ENCODE measurements at places on chromosomes 11 and 22.

GRCh38 chr11:125968354-125968753 lies 22.5 kb downstream of the VSIG10L2 start:
- no peak for DNase-seq

GRCh38 chr22:37086184-37086583 lies 23.3 kb downstream of the TMPRSS6 start:
- DNase-seq, result no peak

- DNase-seq, result no peak
Observed at GRCh38 chr11:1055109-1055703, 18.7 kb upstream of the MUC6 start.

DNA sequence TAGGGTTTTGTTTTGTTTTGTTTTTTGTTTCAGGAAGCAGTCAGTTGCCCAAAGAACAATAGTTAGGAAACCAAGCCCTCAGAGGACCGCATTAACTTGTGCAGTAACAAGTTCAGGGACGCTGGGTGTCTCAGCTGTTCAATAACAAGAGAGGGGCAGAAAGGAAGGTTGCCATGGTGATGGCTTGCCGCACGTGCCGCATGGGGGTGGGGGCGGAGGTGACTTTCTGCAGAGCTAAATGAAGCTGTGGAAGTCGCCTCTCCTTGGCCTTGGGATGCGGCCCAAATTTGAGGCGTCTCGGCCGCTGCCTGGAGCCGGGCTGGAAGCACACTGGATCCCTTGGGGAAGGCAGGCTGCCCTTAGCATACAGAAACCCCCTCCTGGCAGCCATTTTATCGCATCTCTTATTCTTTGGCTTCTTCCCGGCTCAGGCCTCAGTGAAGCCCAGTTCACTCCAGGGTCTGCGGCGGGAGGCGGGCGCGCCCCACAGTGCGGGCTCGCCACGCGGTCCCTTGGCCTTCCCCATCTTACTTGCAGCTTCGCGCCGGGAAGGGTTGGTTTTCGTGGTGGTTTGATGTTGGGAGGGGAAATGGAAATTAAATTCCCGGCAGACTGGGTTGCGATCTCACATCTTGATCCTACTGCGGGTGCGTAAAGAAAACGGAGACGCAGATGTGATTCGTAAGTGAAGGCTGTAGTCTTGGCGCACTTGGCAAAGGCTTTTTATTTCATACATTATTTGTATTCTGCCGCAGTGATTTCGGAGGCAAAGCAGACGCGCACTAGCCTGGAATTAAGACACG lies 94.3 kb downstream of the SLC17A6 start:
- DNase-seq, result no peak

DNA sequence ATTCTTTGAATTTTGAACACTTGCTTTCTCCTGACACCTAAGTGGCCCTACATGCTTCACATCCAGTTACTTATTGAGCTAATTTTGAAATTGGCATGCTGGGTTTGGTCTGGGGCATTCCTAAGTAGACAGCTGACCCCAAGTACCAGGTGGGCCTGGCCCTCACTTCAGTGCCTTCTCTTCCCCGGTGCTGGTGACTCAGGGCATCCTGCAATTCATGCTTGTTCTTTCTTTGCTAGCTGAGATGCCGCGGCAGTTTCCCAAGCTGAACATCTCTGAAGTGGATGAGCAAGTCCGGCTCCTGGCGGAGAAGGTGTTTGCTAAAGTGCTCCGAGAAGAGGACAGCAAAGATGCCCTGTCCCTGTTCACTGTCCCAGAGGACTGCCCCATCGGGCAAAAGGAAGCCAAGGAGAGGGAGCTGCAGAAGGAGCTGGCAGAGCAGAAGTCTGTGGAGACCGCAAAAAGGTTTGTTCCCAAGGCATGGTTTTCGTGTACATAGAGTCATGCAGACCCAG lies 6.3 kb downstream of the AMPD3 start:
- DNase-seq, result no peak

DNA sequence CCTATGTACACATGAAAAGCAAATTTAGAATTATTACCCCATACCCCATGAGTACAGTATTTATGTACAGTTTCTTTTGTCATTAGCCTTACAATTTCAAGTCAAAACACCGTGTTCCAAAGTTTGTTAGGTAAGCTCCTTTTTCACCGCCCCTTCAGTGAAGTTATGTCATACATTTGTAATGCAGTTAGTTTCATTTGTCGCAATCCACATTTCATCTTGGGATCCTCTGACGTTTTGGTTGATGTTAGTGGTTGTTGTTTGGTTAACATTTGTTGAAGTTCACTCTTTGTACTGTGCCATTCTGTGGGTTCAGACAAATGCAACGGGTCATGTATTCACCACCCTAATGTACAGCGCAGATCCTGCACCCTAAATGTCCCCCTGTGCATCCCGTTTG lies 45.2 kb downstream of the ARHGEF12 start:
- DNase-seq, result no peak

DNA sequence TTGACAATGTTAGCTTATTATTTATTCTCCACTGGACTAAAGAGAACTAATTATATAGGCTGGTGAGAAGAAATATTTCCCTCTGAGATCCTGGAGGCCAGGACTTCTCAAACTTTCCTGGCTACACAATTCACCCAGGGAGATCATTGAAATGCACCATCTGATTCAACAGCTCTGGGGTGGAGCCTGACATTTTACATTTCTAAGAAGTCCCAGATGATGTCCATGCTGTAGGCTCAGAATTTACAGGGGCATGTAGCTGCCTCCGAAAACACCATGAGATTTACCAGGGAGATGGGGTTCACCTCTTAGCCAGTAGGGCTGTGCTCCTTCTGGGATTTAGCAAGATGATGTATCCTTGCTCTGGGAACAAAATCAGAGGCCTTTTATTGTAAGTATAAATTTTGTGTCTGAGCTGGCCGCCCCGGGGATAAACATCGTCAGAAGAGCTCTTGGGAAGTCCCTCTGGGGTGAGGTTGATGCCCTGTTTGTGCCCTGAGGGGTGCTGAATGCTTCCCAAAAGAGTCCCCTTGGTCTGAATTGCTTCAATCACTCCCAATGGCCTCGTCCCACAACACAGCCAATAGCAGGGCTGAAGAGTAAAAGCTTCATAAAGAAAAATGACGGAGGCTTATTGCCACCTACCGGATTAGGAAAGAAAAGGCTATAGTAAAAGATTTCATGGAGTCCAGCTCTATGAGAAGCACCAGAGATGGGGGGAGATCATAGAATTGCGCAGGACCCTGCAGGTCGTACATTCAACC lies 33.4 kb upstream of the API5 start:
- peak; percentile 35 for DNase-seq

GRCh38 chr22:48258811-48259210 lies 1496.4 kb downstream of the TBC1D22A start:
- no peak for DNase-seq

- no peak for DNase-seq
Observed at GRCh38 chr22:42959576-42960509, 55.1 kb downstream of the PACSIN2 start.

DNA sequence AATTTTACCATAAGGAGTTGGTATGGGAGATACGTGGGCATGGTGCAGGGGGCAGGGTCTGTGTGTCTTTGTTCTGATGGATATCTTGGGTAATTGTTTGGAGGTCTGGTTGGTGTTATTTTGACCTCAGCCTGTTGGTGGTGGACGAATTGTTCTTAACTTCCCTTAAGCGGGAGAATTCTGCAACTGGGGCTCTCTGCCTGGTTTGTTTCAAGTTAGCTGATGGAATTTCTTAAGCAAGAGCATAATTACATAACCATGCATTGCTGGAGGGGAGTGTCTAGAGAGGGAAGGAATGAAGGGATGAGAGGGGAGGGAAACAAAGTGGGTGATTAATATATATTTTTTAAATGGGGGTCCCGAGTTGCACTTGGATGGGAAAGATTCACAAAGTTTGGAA lies 908.5 kb upstream of the RAG2 start:
- DNase-seq, result no peak

- DNase-seq, result no peak
Observed at GRCh38 chr11:60100516-60100915, 12.1 kb downstream of the MS4A2 start.

GRCh38 chr11:88354912-88355311 lies 17.4 kb upstream of the CTSC start:
- DNase-seq, result no peak

DNA sequence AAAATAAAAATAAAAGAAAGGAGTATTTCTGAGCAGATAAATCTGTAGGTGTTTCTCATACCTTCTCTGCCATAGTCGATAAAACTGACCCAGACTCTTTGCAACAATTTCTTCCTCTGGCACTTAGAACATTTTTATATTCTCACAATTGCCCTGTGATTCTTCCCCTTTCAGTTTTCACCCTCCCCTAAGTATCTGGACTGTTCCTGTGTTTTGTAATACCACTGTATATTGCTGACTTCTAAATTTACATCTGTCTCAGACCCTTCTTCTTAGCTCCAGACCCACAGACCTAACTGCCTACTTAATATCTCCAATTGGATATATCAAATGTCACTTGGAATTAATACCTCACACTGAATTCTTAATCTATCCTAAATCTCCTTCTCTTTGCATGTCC lies 133.4 kb upstream of the DDI1 start:
- DNase-seq, result no peak

DNA sequence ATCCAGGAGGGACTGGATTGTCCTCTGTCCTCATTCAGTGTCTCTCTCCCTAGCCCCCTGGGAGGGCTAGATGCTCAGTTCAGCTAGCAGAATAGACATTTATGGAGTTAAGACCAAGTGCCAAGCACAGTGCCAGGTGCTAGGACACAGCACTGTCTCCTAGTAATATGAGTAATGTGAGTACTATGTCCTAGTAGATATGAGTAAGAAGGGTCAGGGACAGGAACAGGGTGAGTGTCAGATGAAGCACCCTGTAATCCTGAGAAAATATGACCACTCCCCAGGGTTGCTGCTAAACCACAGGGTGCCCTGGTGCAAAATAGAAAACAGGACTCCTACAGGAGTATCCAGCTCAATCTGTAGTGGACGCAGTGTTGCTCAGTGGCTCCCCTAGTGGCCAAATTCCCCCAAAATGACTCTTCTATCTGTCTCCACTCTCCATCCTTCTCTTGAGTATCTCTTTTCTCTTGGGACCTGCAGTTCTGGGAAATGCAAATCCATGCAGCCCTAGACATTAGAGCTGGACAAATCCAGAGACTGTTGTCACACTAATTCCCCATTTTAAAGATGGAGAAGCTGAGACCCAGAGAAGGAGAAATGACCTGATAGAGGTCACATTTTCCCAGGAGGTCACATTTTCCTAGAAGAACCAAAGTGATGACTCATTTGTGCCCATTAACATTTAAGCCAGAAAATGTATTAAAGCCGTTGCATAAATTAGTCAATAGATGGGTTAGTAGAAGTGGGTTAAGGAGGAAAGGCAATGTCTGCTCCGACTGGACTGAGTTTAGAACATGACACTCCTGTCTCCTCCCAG lies 214.3 kb downstream of the NXPE2 start:
- no peak for DNase-seq

- DNase-seq, result no peak
Observed at GRCh38 chr11:129225190-129225589, 33.1 kb upstream of the ARHGAP32 start.

- DNase-seq, result no peak
Observed at GRCh38 chr11:71332447-71332846, 80.1 kb upstream of the SHANK2 start.

DNA sequence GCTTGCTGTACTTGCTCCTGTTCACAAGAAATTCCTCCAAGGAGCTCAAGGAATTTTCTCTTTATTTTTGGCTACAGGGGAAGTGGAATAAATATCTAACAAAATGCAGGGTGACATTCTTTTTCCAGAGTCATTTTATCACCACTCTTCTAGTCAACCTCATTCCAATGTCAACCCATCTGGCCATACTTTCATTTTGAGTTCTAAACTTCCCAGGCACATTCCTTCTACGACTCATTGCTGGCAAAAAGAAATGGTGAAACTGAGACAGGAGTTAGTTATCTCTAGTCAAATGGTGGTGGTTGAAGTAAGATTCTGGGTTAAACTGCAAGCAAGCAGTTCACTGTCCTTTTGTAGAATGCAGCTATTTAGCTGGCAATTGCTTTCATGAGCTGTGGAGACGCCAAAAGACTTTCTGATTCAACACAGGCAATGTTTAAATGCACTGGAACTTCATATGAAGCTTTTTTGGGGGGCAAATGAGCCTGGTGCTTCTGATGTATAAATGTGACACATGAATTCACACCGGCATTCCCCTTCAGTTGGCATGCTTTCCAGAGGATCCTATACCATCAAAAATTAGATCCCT lies 304.6 kb downstream of the CADM1 start:
- DNase-seq, result no peak

DNA sequence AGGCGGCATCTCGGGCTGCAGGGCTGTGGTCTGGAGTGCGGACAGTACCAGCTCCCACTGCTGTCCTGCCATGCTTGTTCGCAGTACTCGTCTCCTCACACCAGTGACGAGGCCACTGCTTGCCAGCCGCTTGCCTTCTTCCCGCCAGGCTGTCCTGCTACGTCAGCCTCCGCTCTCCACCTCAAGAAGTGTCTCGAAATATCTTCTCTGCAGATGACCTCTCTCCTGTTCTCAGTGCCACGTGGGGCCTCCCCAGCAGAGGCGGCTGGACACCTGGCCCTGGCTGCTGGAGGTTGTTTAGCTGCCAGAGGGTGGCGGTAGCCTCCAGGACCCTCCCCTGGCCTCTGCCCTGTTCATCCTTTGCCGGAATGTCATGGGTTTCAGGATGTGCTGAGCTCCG lies 3.1 kb upstream of the CCDC188 start:
- no peak for DNase-seq

DNA sequence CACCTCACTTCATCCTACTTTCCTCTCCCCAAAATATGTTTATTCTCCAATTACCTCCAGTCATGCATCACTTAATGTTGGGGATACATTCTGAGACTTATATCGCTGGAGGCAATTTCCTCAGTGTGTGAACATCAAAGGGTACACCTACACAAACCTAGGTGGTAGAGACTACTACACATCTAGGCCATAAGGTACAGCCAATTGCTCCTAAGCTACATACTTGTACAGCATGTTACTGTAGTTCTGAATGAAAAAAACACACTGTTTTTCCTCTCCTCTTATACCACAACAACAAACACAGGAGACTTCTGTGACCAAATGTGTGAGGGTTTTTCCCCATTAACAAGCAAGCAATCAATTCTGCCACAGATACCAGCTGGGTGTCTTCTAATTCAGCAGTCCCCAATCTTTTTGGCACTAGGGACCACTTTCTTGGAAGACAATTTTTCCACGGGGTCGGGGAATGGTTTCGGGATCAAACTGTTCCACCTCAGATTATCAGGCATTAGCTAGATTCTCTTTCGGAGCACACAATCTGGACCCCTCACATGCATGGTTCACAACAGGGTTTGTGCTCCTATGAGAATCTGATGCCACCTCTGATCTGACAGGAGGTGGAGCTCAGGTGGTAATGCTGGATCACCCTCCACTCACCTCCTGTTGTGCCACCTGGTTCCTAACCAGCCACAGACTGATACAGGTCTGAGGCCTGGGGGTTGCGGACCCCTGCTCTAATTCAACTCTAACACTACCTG lies 5.2 kb downstream of the KLHL22 start:
- no peak for DNase-seq

Measured in NCI-H2171 (cell line).